Activated naive CD4-positive, alpha-beta T cell treated with Interleukin-2 at 50 U/mL for 16 hours (primary cell): ENCODE measurements at places on chromosomes 1 and 21.

- no peak for DNase-seq
Measured at GRCh38 chr21:44406953-44407352, 48.4 kb upstream of the LRRC3 start.

- DNase-seq, result no peak
Measured at GRCh38 chr1:20578721-20579395, 10.0 kb upstream of the CDA start.

- DNase-seq, result no peak
Measured at GRCh38 chr1:176178316-176178715, 28.8 kb downstream of the COP1 start.

DNA sequence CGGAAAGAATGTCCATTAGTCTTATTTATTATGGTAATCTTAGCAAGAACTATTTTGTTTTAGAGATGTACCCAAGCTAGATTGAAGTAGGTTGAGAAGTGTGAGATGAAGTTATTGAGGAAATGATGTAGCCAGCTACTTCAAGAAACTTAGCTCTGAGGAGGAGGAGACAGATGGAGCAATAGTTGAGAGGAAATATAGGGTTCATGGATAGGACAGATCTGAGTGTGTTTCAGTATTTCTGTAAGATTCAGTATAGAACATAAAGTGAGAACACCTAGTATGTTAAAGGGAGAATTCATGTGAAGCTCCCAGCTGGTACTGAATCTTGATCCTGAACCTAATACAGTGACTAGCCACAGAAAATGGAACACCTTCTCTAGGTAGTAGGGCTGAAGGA is 28.9 kb downstream of the TSNAX start:
- no peak for DNase-seq

DNA sequence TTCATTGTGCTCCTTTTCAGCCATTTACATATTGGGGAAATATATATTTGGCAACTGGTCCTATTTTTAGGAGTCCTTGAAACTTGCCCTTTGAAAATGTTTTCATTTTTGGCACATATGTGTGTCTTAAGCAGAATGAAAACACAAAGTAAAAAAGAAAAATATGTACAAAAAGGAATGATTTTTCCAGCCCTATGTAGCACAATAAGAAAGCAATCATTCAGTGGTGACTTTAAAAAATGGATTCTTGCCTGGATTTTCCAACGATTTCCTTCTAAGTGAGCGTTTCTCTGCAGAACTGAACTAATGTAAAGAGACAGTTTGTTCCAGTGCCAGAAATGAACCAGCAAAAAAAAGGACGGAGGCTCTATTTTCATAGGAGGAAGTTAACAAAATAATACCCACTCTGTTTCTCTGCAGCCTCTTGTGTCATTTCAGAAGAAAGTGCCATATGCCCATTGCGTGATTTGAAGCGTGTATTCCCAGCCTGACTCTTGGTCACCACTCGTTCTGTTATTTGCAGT is 340.1 kb downstream of the SETD4 start:
- no peak for DNase-seq

DNA sequence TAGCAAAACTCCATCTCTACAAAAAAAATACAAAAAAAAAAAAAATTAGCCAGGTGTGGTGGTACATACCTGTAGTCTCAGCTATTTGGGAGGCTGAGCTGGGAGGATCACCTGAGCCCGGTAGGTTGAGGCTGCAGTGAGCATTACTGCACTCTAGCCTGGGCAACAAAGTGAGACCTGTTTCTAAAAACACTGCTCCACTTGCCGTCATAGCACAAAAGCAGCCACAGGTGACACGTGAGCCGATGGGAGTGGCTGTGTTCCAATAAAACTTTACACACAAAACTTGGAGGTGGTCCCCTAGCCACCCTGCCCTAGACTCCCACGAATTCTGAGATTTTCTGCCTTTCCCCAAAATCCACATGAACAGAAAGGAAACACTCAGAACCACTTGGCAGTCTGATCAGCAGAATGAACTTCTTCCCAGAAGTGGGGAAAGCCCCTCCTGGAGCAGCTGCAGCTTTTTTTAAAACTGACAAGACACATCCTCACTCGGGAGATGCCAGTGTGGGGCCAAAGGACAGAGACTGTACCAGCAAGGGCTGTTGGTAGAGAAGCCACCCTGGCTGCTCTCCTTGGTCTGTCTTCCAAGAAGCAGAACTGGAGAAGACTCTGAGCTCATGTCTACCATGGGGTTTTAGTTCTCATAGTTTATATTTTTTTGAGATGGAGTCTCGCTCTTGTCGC is 23.3 kb downstream of the PLEKHM2 start:
- no peak for DNase-seq

GRCh38 chr21:45769294-45769693 is 125.8 kb downstream of the PCBP3 start:
- no peak for DNase-seq

- no peak for DNase-seq
Measured at GRCh38 chr21:24590261-24590660, 1017.0 kb downstream of the MRPL39 start.

GRCh38 chr1:91645031-91645430 is 144.4 kb downstream of the CDC7 start:
- no peak for DNase-seq

GRCh38 chr1:47679301-47679791 is 241.5 kb downstream of the FOXD2 start:
- no peak for DNase-seq

GRCh38 chr1:63621075-63621474 is 27.9 kb downstream of the PGM1 start:
- DNase-seq, result no peak

DNA sequence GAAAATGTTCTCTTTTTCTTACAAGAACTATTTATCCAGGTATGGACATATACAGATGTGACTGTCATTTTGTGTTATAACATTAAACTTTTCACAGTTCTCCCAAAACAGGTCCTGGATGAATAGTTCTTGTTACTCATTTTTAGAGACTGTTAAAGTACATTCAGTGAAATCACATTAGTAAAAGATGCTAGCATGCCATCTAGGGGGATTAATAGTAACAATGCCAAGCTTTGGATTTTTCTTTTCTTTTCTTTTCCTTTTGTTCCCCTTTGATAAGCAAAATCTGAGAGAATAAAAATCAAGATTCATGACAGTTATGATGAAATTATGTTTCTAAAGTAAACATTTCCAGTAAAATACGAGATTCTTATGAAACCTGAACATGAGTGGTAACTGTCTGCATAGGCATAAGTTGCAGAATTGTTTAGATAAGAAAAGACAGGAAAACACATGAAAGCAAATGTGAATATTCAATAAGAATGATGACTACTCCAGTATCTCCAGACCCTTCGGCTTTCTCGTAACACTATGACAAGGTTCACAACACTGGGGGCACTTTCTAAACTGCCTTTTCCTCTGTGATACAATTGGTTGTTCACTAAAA is 77.5 kb downstream of the TPR start:
- no peak for DNase-seq

GRCh38 chr1:66553846-66554245 is 19.9 kb downstream of the SGIP1 start:
- DNase-seq, result no peak

DNA sequence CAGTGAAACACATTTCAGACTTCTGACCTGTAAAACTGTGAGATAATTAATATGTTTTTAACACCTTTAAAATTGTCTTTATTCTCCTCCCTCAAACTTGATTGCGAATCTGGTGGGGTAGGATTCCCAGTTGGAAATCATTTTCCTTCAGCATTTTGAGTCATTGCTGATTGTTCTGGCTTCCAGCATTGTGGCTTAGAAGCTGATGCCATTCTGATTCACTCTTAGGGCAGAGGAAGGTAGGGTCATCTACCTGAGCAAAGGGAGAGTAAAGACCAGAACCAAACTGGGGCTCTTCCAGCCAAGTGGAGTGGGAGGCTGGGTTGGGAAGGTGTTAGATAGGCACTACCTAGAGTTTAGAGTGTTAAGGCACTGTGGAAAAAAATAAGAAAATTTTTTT is 61.2 kb downstream of the MPZL1 start:
- no peak for DNase-seq

DNA sequence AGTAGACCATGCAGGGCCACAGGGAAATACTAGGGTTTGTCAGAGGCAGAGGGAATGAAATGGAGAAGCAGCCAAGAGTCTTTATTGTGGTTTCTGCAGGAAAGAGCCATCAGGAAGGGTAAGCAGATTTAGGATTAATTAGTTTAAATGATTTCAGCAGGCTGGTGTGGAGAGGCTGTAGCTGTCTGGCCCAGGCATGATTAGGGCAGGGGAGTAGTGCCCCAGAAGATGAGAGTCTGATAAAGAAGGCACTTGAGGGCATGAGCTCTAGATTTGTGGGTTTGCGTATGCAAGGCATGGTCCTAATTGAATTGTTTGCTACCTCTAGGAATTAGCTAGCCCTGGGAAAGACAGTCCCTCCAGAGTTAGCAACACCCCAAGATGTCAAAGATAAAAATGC is 484.6 kb upstream of the PLXNA2 start:
- no peak for DNase-seq

DNA sequence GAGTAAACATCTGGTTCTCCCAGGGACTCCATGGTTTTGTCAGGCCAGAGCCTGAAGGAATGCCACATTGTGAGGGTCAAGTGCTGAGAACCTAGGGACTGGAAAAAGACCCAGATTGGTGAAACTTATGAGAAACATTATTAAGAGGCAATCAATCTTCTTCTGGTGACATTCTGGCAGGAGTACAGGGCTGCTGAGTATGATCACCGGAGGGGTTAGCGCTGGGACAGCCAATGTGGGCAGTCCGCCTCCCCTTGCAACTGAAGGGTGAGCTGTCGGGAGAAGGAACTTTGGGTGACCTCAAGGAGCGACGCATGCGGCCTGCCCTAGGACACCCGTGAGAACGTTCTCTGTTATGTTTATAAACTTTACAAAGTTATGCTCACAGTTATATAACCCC is 429.0 kb downstream of the LMO4 start:
- no peak for DNase-seq

DNA sequence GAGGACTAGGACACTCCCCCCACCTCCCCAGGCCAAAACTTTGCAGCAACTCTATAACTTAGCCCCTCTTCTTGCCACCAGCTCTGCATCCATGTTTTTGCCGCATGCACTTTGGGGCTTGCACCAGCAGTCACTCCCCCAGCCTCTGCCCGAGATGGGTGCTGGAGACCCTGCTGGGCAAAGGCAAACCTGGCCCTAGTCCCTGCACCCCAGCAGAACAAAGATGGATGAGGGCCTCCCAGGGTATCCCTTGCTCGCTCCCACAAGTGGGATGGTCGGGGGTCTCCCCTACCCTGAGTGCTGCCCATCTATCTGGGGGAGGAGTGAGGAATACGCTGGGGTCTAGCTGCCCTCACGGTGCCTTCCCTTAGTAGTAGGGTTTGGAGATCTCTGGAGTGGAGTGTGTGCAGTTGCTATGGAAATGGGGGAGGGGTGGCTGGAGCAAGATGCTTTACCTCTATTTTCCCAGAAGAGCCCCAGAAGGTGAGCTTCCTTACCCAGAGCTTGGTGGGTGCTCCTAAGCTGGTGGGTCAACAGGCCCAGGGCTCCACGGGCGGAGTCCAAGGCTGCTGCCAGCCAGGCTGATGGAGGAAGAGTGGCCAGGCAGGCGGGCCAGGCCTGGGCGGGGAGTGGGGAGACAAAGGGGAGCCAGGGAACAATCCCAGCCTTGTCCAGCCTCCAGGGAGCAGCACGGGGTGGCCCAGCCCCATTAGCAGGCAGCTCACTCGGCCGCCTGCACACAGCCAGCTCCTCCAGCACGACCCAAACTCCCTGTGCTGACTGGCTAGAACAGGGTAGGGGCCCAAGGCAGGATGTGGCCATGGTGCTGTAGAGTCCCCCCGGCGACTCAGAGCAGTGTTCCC is at the start of gene PAQR6:
Gene PAQR6, minus strand, starts transcription at position 597 of the 863 bp plus-strand sequence. CDS start 1,325 bp downstream, outside the sequence.
- DNase-seq, result no peak

DNA sequence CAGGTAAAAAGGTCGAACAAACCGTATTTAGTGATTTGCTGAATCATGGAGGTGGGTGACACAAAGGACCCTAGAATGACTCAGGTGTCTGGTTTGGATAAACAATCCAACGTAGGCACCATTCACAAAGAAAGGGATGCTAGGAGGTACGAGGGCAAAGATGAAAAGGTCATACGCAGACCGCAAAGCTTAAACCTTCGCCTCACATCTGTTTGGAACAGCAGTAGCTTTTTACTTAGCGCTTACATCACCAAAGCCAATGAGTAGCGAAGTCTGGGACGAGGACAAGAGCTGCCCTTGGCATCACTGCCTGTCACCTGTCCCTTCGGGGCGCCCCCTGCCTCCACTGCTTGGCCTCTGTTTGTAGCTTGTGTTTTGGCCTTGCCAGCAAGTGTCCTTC is 350.2 kb downstream of the SMYD3 start:
- no peak for DNase-seq

DNA sequence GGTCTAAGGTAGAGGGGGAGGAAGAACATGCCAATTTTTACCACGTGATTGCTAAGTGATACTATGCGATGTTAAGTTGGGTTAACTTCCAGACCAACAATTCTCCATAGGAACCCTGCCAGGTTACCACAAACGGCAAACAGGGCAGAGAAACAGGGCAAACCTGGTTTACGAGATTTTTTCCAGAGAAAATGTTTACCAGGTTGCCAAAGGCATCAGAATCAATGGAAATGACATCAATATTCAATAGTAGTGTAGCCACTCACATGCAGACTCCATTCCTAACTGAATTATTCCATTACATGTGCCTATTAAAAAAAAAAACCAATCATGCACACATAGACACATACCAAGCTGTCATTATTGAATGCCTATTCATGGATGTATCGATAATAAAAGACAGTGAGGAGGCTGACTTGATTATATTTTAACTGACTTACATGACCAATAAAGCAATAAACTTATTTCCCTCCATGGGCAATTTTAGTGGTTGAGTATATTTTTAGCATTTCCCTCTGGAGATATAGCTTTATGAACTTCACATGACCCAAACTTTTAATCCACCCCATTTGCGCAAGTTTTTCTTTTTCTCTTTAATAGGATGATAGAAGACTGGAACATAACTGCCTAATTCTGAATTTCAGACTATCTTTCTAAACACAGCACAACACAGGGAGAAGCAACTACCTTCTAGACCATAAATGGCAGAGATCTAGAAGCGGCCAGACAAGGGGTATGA is 40.5 kb upstream of the KCNE1 start:
- DNase-seq, result no peak

- DNase-seq, result no peak
Measured at GRCh38 chr1:109979489-109980091, 5.0 kb upstream of the AHCYL1 start.

DNA sequence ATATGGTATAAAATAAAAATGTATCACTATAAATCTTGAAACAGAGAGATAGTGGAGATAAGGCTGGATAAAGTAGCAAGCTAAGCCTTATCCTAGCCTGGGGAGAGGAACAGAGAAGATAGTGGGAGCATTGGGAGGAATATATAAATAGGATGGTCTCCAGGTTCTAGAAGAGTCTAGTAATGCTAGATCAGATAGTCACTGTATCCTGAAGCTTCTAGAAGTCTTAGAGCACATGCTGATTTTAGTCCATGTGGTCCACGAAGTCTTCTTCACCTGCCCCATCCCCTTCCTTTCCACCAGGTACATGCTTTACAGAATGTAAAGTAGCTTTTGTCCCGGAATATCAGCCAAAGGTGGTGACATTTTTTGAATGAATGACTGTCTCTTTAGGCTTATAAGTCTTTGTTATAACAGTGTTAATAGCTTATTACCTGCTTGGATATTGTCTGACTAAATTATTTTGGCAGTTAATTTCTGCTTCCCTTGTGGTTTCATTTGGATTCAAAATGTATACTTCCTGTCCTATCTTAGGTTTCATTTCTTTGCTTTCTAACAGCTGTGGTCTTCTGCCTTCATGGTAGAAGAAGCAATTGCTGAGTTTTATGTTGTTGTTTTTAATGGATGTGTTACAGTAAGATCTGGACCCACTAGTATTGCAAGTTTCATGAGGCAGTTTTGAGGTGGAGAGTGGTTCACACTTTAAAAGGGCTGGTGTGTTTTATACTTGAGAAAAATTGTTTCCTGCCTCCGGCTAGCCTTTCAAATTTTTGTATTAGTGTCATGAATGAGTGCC is 5.9 kb downstream of the SMG7 start:
- no peak for DNase-seq
